Tibial artery (tissue), 4 donors: ENCODE measurements at places on chromosomes 11 and 22.

GRCh38 chr11:1913271-1914060, 6.0 kb upstream of the TNNT3 start:
- peaks cover under 1% of the 10 kb centered on the region for H3K27me3 ChIP-seq
- H3K27ac ChIP-seq: no peak overlapping the region
- no peaks in the 10 kb centered on the region for H3K36me3 ChIP-seq
- H3K4me1 ChIP-seq: peaks cover 11% of the 10 kb centered on the region
- no peak for DNase-seq
- no peak overlapping the region for H3K4me3 ChIP-seq

DNA sequence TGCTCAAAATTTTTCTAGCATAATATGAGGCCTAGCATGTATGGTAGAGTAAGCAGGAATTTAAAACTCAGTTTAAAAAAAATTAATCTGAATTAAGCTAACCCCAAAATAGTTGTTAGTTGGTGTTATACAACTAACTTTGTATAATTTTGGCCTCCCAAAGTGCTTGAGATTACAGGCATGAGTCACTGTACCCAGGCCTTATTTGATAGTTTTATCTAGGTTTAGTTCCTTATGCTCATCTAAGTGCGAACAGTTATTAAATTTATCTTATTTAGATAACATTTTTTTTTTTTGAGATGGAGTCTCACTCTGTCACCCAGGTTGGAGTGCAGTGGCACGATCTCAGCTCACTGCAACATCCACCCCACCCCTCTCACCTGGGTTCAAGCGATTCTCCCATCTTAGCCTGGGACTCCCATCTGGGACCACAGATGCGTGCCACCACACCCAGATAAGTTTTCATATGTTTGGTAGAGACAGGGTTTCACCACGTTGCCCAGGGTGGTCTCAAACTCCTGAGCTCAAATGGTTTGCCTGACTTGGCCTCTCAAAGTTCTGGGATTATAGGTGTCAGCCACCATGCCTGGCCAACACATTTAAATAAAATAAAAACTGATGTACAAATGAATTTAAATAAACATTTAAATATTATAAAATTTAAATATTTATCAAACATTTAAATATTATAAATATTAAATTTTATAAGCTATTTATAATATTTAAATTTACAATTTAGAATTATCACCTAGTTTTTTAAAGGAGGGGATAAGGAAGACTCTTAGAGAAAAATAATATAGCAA, 7.5 kb downstream of the IL18 start:
- no peaks in the 10 kb centered on the region for H3K4me1 ChIP-seq
- no peaks in the 10 kb centered on the region for H3K36me3 ChIP-seq
- no peak overlapping the region for H3K27ac ChIP-seq
- no peaks in the 10 kb centered on the region for H3K27me3 ChIP-seq

DNA sequence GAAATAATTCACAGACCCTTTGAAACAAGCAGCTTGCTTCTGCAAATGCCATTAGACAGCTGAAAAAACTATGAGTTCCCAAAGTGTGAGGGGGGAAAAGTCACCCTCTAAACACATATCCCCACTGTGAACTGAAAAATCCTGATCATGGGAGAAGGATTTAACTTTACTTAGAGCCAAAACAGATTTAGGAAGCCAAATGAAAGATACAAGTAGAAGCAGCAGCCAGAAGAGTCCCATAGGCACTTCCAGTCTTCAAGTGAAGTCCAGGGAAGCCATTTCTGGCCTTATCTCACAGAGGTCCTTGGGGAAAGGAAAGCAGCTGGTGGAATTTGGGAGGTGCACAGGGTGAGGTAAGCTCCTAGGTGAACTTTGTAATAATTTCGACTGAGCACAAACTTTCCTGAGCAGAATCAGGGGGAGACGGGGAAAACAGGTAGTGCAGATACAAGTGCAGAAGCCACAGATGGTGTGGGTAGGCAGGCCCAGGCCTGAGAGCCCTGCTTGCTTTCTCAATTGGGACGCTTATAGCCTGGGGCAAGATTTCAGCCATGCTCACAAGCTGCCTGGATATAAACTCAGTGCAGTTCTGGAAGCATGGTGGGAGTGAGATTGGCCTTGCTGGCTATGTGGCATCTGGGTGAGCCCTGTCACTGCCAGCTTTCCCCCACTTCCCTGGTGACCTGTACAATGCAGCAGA, 44.8 kb downstream of the GAS2 start:
- no peaks in the 10 kb centered on the region for H3K36me3 ChIP-seq
- H3K27ac ChIP-seq: no peak overlapping the region
- no peak overlapping the region for H3K4me3 ChIP-seq
- no peaks in the 10 kb centered on the region for H3K4me1 ChIP-seq
- no peaks in the 10 kb centered on the region for H3K27me3 ChIP-seq

DNA sequence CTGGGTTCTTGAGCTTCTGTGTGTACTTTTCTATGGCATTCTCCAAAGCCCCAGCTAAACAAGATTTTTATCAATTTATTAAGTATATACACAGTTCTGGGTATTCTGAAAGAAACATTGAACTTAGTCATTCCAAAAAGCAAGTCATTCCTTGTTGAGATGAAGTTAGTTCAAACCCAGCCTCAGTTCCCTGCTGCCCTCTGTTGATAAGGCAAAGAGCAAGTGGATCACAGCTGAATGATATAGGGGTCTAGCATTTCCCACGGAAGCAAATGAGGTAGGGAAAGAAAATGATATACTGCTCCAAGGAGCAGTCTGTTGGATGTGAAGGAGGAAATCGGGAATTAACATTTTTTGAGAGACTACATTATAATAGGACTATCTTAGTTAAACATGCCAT, 841.8 kb upstream of the TENM4 start:
- DNase-seq: no peak
- no peaks in the 10 kb centered on the region for H3K4me1 ChIP-seq
- H3K27me3 ChIP-seq: no peaks in the 10 kb centered on the region
- H3K36me3 ChIP-seq: no peaks in the 10 kb centered on the region
- no peak overlapping the region for H3K27ac ChIP-seq
- no peak overlapping the region for H3K4me3 ChIP-seq

GRCh38 chr11:12172493-12173013, 62.2 kb downstream of the MICAL2 start:
- H3K27me3 ChIP-seq: no peaks in the 10 kb centered on the region
- H3K36me3 ChIP-seq: no peaks in the 10 kb centered on the region

GRCh38 chr11:24622262-24622661, 125.4 kb downstream of the LUZP2 start:
- DNase-seq: no peak
- H3K4me1 ChIP-seq: no peaks in the 10 kb centered on the region
- H3K27me3 ChIP-seq: no peaks in the 10 kb centered on the region
- H3K27ac ChIP-seq: no peak overlapping the region
- H3K4me3 ChIP-seq: no peak overlapping the region
- no peaks in the 10 kb centered on the region for H3K36me3 ChIP-seq

DNA sequence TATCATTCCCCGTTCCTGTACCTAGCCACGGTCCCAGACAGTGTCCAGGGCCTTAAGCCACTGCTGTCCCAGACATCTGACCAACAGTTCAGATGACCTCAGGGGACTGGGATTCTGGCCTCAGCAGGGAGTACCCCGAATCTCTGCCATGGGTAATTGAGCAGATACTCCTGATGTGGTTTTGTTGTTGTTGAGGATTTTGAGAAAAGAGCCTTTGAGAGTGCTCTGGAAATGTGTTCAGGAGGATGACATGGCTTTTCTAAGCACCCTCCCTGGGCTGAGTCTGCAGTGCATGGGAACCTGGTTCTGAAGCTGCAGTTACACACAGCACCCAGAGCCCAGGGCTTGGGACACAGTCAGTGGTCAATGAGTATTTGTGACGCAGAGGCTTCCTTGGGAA, 30.4 kb downstream of the ADAMTS15 start:
- H3K4me1 ChIP-seq: no peaks in the 10 kb centered on the region
- H3K27me3 ChIP-seq: no peaks in the 10 kb centered on the region
- peak overlapping the region; percentile 73 for H3K27ac ChIP-seq
- DNase-seq: peak; percentile 65

DNA sequence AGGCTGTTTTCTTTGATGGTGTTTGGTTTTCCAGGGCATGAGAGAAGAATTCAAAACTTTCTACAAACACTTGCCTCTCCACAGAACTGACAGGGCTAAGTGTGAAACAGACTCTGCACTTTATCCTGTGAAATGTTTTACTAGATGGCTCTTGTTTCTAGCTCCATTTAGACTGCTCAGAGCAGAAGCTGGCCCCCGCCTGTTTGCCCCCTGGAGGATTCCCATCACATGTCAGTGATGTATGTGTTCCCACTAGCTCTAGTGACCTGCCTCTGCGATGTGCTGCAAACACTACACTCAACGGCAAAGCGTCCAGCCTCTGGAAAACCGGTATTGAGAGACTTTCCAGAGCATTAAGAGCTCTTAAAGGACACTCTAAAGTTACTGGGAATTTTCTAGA, 41.4 kb upstream of the PCF11 start:
- H3K27ac ChIP-seq: no peak overlapping the region
- H3K27me3 ChIP-seq: no peaks in the 10 kb centered on the region
- H3K4me3 ChIP-seq: no peak overlapping the region
- peaks cover 8% of the 10 kb centered on the region for H3K4me1 ChIP-seq

- no peaks in the 10 kb centered on the region for H3K36me3 ChIP-seq
- peak; percentile 33 for DNase-seq
- no peak overlapping the region for H3K4me3 ChIP-seq
- no peaks in the 10 kb centered on the region for H3K4me1 ChIP-seq
- no peak overlapping the region for H3K27ac ChIP-seq
These were observed 38.8 kb downstream of the GNB1L start for GRCh38 chr22:19815823-19816290.

DNA sequence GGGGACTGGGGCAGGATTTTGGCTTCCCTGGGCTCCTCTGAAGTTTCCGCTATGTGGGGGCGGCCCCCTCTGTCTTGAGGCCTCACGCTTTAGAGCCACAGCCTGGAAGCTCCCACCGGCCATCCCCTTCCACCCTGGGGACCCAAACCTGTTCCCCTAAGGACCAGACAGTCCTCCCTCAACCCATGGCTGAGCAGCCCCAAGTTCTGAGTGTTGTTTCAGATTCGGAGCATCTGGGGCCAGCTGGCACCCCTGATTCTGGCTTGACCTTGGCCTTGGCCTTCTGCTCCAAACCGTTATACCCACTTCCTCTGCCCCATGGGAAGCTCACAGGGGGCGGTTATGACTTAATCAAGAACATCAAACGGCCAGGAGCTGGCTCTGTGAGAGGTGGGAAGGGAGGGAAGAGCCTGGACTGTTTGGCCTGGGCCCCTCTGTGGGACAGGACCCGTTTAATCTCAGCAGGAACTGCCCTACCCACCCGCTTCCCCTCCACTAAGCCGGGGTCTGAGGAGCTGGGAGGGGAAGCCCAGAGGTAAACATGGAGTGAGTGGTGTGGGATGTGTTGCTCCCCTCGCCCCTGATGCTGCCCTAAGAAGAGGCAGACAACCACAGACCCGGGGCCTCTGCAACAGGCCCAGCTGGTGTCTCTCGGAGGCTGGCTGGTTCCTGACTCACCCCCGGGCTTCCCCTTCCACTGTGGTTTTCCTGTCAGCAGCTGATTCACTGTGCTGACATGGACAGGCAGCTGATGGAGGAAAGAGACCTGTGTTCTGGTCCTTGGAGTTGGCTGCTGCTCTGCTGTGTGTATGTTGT, 3.4 kb downstream of the CD82 start:
- H3K4me3 ChIP-seq: peak overlapping the region; percentile 31
- H3K36me3 ChIP-seq: no peaks in the 10 kb centered on the region
- DNase-seq: peak; percentile 88
- no peaks in the 10 kb centered on the region for H3K27me3 ChIP-seq
- peak overlapping the region; percentile 69 for H3K27ac ChIP-seq

- H3K27ac ChIP-seq: no peak overlapping the region
- no peaks in the 10 kb centered on the region for H3K27me3 ChIP-seq
- H3K4me3 ChIP-seq: no peak overlapping the region
- DNase-seq: peak; percentile 77
- H3K4me1 ChIP-seq: no peaks in the 10 kb centered on the region
These were observed 28.5 kb downstream of the LRP4 start for GRCh38 chr11:46889689-46890475.

DNA sequence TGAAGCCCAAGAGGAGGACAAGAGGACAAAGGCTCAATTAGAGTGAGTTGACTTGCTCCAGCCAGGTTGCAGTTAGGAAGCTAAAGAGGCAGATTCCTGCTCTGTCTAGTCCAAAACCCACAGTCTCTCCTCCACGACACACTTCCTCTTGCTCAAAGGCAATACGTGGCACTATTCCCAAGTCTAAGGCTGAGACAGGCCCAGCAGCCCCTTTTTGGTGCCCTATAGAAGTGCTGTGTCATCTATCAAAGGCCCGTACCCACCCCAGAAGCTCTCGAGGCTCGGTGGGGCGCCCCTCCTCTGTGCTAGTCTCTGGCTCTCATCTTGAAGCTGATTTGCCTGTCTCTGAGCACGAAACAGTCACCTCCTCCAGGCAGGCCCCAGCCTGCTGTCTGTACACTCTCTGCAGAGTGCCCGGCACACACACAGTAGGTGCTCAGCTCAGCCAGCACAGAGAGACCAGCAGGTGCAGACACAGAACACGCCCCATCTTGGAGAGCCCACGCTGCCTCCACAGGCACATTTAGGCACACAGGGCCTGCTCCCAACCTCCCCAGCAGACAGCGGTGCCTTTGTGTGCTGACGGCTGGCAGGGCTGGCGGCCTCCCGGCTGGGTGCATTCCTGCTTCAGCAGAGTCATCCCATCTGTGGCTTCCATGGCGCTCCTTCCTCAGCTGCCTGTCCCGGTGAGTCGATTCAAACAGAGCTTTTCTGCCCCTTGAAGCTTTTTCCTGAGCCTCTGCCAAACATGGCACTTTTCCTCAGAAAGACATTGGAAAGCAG, 52.8 kb downstream of the MYH9 start:
- DNase-seq: no peak
- H3K36me3 ChIP-seq: peaks cover 59% of the 10 kb centered on the region
- H3K27me3 ChIP-seq: no peaks in the 10 kb centered on the region
- no peak overlapping the region for H3K4me3 ChIP-seq

GRCh38 chr11:31620434-31620833, 110.9 kb downstream of the ELP4 start:
- no peak overlapping the region for H3K4me3 ChIP-seq
- no peaks in the 10 kb centered on the region for H3K27me3 ChIP-seq
- H3K27ac ChIP-seq: no peak overlapping the region
- no peaks in the 10 kb centered on the region for H3K4me1 ChIP-seq

DNA sequence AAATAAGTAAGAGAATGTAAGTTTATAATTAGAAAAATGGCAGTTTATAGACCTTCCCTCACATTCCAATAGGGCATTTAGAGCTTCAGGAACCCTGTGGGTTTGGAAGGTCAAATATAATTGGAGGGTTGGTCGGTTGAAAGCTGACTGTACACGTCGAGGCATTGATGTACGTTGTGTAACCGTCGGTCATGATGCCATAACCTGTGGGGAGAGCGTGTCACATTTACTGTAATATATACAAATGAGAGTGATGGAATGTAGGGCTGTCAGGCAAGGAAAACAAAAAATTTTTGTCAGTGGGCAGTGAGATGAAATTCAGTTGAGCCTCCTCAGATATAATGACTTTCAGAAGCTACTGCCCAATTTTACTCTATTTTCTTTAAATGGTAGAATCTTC, 88.5 kb downstream of the ARL14EP start:
- no peak for DNase-seq
- H3K4me3 ChIP-seq: no peak overlapping the region
- H3K36me3 ChIP-seq: no peaks in the 10 kb centered on the region
- H3K4me1 ChIP-seq: no peaks in the 10 kb centered on the region
- H3K27ac ChIP-seq: no peak overlapping the region

GRCh38 chr22:45976254-45977002, 534 bp downstream of the WNT7B start:
- H3K4me3 ChIP-seq: no peak overlapping the region
- no peak for DNase-seq
- H3K36me3 ChIP-seq: no peaks in the 10 kb centered on the region
- no peaks in the 10 kb centered on the region for H3K27me3 ChIP-seq
- H3K27ac ChIP-seq: no peak overlapping the region

- no peaks in the 10 kb centered on the region for H3K27me3 ChIP-seq
- DNase-seq: no peak
- no peaks in the 10 kb centered on the region for H3K4me1 ChIP-seq
- no peak overlapping the region for H3K27ac ChIP-seq
- H3K36me3 ChIP-seq: peaks cover 99% of the 10 kb centered on the region
These were observed 80.1 kb downstream of the DBX1 start for GRCh38 chr11:20080032-20080685.
